ENCODE measurements at places on chromosomes 6 and 20.

GRCh38 chr6:17600527-17601385, 654 bp downstream of the FAM8A1 start:
- peak; percentile 22 for DNase-seq

GRCh38 chr6:151112130-151112529, 127.6 kb upstream of the AKAP12 start:
- DNase-seq, result no peak

- no peak for DNase-seq
Measured at GRCh38 chr6:84172574-84172973, 54.9 kb downstream of the CEP162 start.

- no peak for DNase-seq
Measured at GRCh38 chr6:30263734-30264133, 50.5 kb upstream of the TRIM26 start.

DNA sequence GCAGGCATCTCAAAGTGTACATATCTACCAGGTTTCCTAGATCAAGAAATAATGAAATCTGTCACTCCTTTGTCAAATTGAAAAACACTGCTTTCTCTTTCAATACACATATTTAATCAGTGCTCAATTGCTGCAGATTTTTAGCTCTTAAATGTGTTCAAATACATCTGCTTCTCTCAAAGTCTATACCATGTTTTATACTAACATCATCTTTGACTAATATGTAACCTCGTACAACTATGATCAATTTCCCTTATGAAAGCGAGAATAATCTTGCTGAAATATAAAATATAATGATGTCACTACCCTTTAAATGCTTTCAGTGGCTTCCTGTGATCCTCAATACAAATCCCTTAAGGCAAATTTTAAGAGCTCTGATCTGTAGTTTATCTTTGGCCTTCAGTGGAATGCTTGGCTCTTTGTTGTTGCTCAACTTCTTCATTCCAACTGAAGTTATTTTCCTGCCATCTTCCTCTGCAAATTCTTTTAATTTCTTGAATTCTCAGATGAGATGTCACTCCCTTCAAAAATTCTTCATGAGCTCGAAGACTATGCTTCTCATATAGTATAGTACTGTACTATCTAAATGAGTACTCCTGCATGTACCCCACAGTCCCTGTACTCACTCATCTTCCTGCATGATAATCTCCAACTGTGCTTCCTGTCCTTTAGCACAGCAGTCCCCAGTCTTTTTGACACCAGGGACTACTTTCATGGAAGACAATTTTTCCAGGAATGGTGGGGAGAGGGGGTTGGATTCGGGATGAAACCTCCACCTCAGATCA, 545.1 kb upstream of the GJE1 start:
- DNase-seq, result no peak

DNA sequence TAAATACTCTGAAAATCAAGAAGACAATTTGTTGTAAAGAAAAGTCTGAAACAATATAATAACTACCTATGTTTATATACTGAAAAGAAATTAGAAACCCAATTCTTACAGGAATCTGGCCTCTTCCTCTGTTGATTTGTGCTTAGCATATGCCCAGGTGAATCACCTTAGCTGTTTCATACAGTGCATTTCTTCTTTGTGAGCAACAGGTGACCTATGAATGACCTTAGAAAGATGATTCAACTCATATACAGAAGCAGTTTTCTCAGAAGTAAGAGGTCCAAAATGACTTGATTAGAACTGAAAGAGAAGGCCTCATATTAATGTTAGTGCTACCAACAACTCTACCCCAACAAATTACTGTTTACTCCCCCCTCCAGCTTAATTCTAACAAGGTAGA, 419.5 kb upstream of the ID4 start:
- no peak for DNase-seq

GRCh38 chr6:151804585-151805285, 2.7 kb upstream of the ESR1 start:
- no peak for DNase-seq

GRCh38 chr6:31795616-31796298, at the start of gene VARS1:
TSS of gene VARS1 (minus strand) at chr6:31795752. CDS start at chr6:31795217, 535 bp downstream.
- DNase-seq, result peak; percentile 93

- no peak for DNase-seq
Measured at GRCh38 chr6:118485601-118486550, 62.2 kb upstream of the PLN start.

- no peak for DNase-seq
Measured at GRCh38 chr6:15378866-15379265, 133.0 kb downstream of the JARID2 start.

GRCh38 chr20:20342066-20342465, 25.8 kb upstream of the INSM1 start:
- no peak for DNase-seq

DNA sequence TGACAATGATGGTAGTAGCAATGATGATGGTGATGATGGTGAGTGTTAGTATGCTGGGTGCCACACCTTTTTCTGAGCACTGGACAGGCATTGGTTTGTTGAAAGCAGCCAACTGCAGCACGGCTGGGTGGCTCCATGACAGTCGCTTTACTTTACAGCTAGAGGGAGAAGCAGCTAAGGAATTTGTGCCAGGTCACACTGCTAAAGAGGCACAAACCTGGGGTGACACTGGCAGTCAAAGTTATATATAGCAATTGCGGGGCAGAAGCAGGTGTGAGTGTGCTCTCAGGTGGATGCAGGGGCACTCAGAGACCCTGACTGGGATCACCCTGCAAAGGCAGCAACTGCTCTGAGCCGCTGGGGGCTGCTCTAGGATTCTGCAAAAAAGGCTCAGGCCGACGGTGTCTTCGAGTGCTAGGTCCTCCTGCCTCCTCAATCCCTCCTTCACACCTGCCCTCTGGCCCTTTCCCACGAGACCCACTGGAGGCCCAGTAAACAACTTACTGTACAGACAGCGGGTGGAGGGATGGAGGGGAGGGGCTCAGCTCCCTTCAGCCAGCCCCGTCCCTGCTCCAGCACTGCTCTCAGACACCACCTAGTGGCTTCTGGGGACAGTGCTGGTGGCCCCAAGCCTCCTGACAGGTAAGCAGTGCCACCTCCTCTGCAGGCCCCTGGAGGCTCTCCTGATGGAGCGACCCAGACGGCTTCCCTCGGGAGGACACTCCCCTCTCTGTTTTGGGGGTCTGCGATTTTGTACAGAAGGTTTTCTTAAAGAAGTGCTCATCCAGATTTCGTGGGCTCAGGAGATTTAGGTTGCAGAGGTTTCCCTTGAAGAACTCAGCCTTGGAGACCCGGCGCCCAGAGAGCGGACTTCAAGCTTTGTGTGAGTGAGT, 4.4 kb upstream of the RPS21 start:
- peak; percentile 79 for DNase-seq

GRCh38 chr6:158002951-158003853, 21.5 kb downstream of the SYNJ2 start:
- DNase-seq, result no peak

DNA sequence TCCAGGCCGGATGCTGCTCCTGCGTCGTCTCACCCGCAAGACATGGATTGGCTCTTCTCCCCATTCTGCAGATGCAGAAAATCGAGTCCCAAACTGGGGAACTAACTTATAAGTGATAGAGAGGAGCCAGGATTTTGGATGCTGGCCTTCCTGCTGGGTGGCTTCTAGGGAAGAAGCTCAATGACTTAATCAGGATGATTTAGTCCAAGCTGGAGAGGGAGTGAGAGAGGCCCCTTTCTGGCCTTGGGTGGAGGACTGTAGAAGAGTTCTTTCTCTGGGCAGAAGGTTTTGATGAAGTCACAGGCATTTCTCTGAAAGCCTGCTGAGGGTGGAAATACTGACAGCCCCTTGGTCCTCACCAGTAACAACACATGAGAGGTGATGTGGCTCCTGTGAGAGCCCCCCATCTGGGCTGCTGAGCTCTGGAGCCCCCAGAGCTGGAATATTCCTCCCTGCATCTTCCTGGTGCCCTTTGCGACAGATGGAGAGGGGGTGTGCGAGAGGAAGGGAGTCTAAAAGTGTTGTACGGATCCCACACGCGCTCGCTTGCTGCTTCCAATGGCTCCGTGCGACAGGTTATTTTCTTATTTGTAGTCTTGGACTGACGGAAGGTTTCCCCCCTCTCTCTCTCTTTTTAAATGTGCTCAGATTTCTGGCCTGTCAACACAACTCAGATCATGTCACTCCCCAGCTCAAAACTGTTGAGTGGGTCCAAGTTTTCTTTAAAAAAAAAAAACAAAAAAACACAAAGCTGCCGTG, 3.5 kb downstream of the SIRPA start:
- DNase-seq, result no peak

GRCh38 chr6:161949531-161949930, 675.7 kb upstream of the AGPAT4 start:
- no peak for DNase-seq

GRCh38 chr6:26105109-26105730, 18.0 kb downstream of the HFE start:
- no peak for DNase-seq

- DNase-seq, result no peak
Measured at GRCh38 chr6:71979911-71980310, 93.6 kb downstream of the RIMS1 start.

GRCh38 chr20:32446301-32447100, 88.4 kb downstream of the ASXL1 start:
- DNase-seq, result no peak

GRCh38 chr6:51118792-51119191, 300.1 kb downstream of the TFAP2B start:
- DNase-seq, result no peak

- no peak for DNase-seq
Measured at GRCh38 chr6:135938576-135939207, 87.2 kb downstream of the PDE7B start.

DNA sequence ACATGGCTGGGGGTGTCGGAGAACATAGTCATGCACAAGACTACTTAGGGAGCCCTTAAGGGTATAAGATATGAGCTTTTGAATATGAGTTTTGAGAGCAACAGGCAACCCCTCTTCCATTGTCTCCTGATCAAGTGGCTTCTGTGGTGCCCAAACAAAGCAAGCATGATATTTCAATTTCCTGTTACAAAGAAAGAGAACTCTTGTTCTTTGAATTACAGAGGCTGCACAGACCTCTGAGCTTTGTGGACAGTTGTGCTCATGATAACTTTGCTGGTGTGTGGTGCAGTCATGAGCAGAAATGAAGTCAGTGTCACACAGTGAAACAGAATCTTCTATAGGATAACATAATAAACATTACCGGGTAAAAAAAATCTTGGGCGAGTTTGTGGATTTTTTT, 66.8 kb upstream of the THEMIS start:
- no peak for DNase-seq

DNA sequence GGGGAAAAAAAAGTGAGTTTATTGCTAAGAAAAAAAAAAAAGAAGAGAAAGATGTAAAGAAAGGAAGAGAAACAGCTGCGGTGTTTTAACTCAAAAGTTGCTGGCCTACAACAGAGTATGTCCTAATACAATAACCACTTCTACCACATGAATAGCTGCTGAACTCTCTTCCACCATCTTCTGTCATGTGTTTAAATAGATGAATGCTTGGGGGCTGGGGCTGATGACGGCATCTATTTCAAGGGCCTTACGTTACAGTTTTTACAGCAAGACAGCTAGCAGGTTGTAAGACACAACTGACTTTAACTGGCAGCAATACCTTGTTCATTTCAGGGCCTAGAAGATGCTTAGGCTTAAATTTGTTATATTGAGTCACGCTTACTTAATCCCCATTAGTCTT, 50.4 kb downstream of the MAP3K7 start:
- DNase-seq, result no peak

DNA sequence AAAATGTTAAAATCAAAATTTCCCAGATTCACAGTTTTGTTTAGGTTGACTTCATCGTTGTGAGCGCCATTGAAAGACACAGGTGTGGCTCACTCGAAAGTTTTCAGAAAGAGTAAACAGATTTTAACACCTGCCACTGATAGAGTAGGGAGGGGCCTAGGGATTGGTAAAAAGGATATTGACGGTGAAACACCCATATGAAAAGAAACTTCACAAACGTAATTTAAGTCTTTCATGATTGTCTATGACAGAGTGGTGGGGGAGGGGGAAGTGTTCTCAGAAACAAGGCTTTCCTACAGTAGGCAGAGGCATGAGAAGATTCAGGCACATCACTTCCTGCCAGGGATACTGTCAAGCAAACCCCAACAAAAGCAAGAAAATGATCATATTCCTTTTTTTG, 101.4 kb downstream of the PERP start:
- DNase-seq, result no peak

DNA sequence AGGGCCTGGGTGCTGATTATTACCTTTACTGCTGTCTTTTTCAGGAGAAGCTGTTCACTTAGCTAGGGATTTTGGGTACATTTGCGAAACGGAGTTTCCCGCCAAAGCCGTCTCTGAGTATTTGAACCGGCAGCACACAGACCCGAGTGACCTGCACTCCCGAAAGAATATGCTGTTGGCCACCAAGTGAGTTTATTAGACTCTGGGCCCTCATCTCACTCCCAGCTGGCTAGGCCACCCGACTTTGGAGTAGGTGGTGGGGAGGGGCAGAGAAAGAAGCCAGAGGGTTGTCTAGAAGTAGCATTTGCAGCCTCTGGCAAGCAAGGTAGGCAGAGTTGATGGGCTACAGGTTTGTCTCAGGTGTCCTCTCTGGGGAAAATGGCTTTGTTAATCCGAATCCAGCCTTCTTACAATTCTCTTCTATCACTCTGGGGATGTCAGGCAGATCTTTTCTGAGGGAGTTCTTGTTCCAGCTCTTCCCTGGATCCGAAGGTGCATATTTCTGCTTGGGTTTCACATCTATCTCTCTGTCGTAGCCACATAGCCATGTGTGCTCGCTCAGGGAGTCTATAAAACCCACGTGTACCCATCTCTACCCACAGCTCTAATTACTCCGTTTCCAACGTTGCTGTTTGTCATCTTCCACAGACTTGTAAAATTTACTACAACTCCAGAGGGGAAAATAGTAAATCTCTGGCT, 21.6 kb downstream of the TFAP2B start:
- no peak for DNase-seq

GRCh38 chr6:81624453-81624852, 128.0 kb downstream of the TENT5A start:
- DNase-seq, result no peak

DNA sequence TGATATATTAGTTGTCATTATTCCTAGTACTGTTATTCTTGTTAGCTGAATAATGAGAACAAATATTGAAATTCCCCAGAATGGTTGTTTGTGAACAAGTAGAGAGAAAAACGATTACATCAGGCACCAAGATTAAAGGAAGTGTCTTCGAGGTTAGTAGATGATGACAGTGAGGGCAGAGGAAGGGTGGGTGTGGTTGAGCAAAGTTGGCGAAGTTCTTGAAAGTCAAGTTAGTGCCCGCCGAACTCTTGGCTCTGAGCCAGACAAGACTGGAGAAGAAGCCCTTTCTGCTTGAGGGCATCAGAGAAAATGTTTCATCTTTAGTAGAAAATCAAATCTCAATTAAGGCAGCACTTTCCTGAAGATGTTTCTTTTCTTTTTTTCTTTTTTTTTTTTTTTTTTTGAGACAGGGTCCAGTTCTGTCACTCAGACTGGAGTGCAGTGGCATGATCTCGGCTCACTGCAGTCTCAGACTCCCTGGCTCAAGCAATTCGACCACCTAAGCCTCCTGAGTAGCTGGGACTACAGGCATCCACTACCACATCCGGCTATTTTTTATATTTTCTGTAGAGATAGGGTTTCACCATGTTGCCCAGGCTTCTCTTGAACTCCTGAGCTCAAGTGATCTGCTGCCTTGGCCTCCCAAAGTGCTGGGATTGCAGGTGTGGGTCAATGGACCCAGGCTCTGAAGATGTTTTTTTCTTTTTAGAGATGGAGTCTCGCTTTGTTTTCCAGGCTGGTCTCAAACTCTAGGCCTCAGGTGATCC, 77.1 kb downstream of the SGK1 start:
- peak; percentile 92 for DNase-seq

- DNase-seq, result no peak
Measured at GRCh38 chr20:45592574-45593189, 13.6 kb upstream of the WFDC8 start.
